SK-N-MC (cell line): ENCODE measurements at places on chromosomes 7 and 10.

- DNase-seq: no peak
Observed at GRCh38 chr7:140393756-140394306, 4.5 kb downstream of the SLC37A3 start.

DNA sequence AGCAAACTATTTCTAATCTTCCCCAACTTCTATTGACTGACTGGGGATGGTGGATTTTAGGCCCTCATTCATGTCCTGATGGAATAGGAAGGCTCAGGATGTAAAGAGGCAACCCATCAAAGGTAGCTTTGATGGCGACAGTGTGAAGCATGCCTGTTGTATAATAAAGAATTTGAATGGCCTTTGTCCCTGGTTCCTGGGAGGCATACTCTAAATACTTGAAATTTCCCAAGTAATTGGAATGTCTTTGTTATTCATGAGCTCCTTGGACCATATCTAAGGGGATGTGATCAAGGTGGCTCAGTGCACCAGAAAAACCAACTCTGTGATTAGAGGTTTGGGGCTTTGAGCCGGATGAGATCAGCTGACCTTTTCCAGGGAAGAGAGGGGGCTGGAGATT is 264.5 kb upstream of the NEBL start:
- no peak for DNase-seq

- no peak for DNase-seq
Observed at GRCh38 chr10:13335881-13336280, 12.2 kb downstream of the SEPHS1 start.

DNA sequence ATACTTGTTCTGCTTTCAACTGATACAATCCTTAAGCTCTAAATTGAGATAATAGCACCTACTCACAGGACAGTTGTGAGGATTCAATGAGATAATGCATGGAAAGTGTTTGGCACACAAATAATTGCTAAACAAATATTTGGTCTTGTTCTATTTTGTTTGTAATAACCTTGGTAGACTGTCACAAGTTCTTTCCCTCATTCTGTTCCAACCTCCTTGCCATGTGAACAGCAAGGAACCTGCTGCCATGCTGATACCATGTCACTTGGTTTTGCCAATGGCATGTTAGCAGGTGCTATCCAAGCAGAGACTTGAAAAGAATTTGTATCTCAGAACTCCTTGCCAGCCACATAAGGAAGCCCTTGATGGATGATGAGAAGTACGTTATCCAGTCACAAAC is 24.8 kb upstream of the TECTB start:
- DNase-seq: no peak

GRCh38 chr7:37709631-37710509 is 26.3 kb downstream of the GPR141 start:
- no peak for DNase-seq

DNA sequence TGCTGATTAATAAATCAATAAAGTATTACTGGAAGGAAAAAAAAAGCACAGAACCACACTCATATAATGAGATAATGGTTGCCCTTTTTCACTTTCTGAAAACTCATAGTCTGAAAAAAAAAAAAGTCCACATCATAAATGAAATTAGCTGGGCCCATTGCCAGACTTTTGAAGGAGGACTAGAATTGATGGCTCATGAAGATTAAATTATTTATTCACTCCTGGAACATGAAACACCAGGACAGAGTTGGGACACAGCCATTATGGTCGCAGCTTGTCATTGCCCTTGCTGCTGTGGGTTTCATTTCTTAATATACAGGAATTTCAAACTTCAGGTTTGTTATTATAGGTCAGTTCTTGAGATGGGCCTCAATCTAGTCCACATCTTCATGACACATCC is 91.9 kb downstream of the CNTNAP2 start:
- no peak for DNase-seq

- no peak for DNase-seq
Observed at GRCh38 chr7:92768501-92769393, 67.6 kb downstream of the CDK6 start.

DNA sequence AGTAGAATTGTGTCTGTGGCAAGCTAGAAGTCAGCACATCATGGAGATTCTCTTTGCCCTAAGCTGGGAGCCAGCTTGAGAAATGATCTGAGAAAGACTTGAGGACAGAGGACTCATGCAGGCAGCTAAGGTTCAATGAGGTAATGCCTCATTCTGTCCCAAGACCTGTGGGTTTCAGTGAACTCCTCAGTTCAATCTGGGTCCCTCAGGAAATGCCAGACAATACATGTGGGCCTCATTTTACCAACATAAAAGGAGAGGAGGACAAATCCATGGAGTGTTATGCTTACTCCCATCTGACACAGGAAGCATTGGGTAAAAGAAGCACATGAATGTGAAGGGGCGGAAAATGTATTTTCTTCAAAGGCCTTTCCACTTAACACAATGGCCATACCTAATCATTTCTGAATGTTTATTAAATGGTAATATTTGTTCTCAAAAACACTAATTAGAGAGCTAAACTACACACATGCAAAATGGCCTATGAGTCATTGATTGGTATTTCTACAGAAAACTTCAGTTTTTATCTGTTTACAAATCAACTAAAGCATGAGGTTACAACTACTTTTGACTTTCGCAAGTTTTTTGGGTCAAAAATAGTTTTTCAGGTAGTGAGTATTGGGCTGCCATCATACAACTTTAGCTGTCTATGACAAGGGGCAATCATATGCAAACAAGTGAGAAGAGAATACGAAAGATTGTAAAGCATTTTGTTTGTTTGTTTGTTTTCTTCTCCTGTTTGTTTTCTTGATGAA is 205.3 kb downstream of the CHRM2 start:
- DNase-seq: no peak

GRCh38 chr10:114967071-114967470 is 29.1 kb downstream of the TRUB1 start:
- DNase-seq: no peak

- DNase-seq: no peak
Observed at GRCh38 chr10:22473459-22473858, 128.2 kb downstream of the SPAG6 start.

DNA sequence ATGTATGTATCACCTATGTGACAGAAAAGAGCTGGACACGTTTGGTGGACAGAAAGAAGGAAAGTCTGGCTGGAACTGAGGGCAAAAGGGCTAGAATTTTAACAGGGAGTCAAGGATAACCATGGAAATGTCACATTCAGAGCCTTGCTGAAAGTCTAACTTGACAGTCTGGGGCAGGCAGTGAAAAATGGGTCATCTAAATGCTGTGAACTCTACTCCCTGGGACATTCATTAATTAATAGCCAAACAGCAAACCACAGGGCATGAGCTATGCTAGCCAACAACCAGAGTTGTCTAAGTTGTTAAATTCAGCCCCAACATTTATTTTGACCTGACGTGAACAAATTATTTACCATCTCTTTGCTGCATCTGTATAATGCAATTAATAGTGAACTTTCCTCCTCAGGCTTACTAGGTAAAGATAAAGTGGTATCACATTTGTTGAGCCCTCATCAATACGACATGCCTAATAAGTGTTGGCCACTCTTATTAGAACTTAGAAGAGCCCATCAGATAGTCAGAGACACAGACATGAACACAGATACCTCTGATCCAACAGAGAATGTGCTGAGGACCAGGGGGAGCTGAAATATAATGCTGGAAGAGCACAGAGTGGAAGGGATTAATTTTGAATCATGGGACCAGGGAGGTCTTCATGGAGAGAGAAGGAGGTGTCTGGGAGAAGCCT is 109.9 kb downstream of the SORCS1 start:
- DNase-seq: no peak

DNA sequence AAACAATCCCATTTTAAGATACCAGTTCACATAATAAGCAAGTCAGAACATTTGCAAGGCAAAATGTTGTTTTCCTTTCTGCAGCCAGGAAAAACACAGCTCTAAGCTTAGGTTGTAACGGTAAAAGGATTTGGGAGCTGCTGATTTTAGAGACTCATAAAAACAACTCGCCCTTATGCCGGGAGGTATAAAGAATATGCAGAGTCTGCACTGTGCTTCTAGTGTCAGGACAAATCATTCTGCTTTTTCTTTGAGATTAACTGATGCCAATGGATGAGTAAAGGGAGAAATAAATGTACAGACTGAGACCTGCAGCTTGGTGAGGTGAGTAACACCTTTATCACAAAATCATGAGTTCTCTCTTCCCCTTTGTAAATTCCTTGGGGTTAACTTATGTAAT is 2.0 kb upstream of the SFR1 start:
- DNase-seq: no peak

- no peak for DNase-seq
Observed at GRCh38 chr10:77236700-77237099, 400.9 kb downstream of the KCNMA1 start.

DNA sequence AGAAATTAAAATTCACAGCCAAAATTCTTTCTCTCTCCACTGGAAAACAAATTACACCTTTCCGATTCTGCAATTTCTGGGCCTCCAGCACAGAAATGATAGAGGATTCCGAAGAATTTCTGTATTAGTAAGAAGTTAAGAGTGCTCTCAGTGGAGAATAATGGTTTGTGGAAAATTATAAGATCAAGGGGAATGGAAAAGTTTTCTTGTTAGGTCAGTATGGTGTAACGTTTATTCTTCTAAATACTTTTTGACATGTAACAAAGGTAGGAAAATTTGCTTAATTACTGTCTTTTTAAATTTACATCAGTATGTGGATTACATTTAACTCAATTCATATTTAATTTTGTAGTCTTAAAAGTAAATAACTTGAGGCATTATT is 288.3 kb upstream of the NFE2L3 start:
- no peak for DNase-seq

DNA sequence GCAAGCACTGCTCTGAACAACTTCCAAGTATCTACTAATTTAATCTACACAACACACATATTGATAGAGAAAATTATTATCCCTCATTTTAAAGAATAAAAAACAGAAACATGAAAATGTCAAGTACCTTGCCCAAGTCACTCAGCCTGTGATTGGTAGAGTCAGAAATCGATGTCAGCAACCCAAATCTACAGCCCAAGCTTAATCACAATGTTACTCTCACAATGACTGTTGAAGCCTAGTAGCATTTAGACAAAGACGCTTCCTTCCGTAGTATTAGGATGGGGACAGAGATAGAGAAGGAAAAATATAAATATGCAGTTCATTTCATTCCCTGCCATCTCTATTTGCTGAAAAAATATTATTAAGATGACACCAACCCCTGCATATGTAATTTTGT is 242.5 kb downstream of the ELMO1 start:
- no peak for DNase-seq

DNA sequence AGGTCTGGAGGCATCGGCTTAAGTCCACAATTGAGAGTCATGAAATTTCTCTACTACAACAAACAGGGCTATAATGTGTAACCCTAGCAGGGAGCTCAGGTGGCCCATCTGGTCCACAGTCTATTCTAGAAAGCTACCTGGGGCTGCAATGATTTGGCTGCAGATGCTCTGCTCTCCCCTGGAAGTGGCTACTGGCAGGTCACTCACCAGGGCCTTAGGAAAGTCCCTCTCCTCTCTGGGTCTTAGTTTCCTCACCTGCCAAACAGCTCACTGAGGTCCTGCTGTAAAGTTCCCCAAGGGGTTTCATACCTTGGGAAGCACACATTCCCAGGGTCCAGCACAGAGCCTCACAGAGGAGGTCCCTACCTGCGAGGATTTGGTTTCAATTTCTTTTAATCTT is 2.5 kb downstream of the IGFBP3 start:
- no peak for DNase-seq

DNA sequence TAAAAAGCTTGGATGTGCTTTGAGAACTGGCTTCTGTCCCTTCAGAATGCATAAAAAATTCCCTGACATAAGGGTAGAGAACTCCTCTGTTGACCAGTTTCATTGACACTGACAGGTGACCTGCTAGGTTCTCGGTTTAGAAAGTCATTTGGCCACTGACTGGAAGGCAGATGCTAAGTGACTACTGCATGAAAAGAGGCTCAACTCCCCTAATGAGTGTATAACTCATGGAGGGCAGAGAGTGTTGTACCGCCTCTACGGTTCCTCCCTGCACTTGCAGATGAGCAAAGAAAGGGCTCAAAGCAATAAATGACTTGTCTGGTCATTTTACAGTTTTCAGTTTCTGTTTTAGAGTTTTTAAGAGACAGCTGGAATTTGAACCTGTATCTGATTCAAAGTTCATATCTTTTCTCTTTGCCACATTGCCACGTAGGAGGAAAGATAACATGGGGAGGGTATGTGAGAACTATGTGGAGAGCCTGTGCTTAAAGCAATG is 2.9 kb upstream of the FGL2 start:
- DNase-seq: no peak
